HS-27A (cell line): ENCODE measurements at places on chromosomes 13 and 19.

DNA sequence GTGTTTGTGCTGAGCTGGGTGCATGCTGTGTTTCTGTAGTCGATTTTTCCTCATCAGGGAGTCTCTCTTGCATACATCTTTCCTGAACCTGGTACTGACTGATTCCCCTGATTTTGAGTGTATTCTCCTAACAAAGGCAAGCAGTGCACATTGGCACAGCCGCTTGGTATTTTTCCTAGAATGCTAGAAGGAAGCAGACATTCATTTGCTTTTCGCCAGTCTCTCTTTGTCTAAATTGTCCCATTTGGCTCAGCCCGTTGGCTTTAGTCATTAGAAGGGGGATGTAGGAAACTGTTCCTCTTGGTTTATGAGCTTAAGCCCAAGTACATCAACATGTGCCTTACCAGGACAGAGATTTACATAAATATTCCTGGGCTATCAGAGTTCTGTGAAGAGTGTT is 266.1 kb upstream of the TMTC4 start:
- DNase-seq, result no peak

GRCh38 chr13:43864921-43865320 is 14.6 kb downstream of the CCDC122 start:
- no peak for DNase-seq

DNA sequence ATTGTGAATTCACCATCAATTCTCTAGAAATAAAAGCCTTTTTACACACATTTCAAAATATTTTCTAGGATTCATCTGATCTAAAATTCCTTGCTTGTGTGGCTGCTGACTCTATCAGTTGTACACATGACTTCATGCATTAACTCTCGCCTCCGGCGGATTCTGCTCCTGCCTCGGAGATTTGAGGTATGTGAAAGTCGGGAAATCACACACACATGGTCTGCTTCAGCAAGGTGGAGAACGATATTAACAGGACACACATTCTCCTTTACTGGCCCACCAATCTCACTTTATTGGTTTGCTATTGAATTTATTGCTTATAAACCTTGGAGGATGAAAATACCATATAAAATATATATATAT is 855.7 kb downstream of the SLITRK5 start:
- DNase-seq, result no peak

DNA sequence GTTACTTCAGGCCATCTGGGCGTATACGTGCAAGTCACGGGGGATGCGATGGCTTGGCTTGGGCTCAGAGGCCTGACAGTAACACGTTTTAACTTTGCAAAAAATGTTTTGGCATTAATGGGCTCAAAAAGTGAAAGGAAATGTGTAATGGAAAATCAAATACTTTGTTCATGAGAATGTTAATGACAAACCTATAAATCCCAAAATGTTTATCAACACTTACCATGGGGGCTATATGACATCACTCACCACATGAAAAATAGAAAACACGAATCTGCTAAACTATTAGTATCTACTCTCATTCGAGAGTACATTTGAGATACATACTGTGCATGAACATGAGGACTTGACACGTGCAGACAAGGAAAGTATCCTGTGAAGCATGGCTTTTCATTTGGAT is 91.7 kb downstream of the FAM216B start:
- no peak for DNase-seq
